ENCODE measurements at places on chromosomes 7 and 10. TPM values are rescaled to one million over a fixed set of nuclear protein-coding genes. Genes with fewer than 3 reads are reported as not detected.
A peak's percentile ranks its signal among the peaks of the same experiment; 100 is the strongest.

DNA sequence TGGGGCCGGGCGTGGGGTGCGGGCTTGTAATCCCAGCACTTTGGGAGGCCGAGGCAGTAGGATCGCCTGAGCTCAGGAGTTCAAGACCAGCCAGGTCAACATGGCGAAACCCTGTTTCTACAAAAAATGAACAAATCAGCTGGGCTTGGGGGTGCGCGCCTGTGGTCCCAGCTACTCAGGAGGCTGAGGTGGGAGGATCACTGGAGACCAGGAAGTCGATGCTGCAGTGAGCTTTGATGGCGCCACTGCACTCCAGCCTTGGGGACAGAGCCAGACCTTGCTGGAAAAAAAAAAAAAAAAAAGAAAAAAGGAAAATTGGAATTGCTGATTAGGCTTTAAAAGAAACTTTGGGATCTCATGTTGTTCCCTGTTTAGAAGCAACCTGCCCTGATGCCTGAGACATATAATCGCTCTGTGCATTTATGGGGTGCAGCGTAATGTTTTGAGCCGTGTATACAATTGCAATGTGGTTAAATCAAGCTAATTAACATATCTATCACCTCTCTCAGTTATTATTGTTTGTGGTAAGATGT is 851 bp downstream of the AKR1E2 start:
- DNase-seq, result no peak

MBL2 gene
- total RNA-seq, result not detected

GDF2 gene
- not detected for total RNA-seq

TRDMT1 gene
- total RNA-seq, result 6.1 TPM

- no peak for DNase-seq
Observed at GRCh38 chr7:66421830-66422475, 206.7 kb upstream of the KCTD7 start.

TMEM270 gene
- not detected for total RNA-seq

SLC13A1 gene
- total RNA-seq, result not detected

DNA sequence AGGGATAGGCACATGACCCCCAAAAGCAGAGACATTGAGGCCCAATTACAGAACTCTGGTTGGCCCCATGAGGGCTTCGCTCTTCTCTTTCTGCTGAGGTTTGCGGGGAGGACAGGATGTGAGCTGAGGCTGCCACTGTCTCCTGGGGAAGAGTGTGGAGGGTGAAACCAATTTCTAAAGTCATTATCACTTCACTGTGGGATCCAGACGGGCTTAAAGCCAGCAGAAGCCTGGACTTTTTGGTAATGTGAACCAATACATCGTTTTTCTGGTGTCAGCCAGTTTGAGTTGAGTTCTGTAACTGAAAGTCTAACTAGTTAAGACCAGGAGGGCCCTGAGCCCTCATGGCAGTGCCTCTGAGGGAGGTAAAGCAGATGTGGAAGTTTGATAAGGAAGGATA is 163.0 kb downstream of the MYOF start:
- no peak for DNase-seq

DNA sequence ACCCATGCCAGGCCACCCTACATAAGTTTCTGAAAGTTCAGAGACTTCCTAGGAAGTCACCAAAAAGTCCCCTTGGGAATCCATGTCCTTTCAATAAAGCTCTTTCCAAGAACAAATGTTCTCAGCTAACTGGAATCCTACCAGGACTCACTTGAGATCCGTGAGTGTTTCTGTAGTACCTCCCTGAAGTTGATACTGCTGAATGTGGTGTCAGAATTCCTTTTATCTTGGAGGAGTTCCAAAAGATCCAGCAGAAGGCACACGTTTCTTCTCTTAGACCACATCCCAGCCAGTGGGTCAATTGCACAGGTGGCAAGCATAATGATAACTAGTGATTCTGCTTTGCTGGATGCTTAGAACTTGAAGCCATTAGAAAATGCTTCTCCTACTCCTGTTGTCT is 689.7 kb upstream of the IGFBP3 start:
- peak; percentile 32 for DNase-seq

DNA sequence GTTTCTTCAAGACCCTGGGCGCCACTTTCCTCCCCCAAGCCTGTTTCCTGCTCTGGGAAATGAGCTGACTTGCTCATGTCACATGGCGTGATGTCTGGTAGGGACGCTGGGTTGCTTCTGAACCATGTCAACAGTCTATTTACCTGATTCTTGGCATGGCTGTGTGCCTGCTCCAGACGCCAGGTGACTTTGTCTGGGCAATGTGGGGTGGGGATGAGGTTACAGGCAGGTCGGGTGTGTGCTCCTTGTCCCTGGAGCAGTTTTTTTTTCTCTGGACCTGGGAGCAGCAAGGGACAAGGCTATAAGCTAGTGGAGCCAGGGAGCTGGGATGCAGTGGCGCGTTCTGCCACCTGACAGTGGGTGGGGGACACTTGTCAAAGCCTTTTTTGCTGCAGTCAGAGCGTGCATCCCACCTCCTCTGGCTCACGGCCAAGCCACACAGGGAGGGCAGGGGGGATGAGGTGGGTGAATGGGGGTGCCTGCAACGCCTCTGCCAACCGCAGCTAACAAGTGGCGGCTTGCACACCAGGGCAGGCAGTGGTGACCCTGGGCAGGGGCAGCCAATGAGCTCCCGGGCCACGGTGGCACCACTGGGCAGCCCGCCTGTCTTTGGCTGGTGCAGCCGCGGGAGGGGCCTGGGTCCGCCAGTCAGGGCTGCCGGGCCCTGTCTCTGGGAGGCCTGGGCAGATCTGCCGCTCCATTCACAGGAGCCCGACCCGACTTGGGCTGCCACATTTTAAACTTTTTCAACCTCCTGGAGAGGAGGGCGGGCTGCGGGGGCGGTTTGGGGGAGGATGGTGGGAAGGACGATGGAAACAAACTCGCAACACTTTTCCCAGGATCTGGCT is 22.9 kb downstream of the DNAJB12 start:
- DNase-seq, result peak; percentile 92

DNA sequence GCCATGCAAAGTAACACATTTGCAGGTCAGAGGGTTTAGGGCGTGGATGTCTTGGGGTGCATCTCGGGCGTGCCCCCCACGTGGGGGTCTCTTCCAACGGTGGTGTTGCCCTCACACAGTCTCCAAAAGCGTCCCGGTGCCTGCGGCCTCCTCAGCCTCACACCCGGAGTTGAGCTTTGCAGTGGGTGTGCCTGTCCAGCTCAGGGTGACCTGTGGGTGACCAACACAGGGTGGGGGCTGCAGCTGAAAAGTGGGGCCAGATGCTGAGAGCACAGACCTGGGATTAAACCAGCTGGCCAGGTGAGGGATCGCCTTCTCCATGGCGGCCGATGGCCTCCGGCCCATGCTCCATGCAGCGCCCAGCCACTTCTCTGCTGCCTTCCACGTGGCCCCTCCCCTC is 63.1 kb downstream of the PWWP2B start:
- DNase-seq, result no peak

DNA sequence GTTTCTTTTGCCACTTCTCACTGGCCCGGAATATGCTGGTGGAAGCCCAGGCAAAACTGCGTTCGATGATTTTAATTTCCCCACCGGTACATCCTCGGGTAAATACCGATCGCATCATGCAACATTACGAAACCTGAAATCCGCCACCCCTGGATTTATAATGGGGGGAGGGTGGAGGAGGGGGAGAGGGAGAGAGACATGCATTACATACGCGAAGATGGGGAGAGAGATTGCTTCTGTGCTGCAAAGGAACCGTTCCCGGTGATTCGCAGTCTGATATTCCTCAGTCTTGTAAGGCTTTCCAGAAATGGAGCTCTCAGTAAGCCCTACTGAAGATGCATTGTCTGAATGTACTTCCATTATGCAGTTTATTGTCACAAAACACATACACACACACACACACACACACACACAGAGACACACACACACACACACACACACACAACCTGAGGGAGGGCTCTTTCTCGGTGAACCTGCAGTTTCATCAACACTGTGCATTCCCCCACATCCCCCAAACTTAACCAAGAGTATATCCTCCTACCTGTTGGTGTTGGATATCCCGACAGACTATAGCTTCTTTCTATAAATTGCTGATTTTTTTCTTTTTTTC is 741 bp downstream of the GPR85 start:
- no peak for DNase-seq

- DNase-seq, result peak; percentile 24
Observed at GRCh38 chr7:11379641-11380040, 406.0 kb downstream of the PHF14 start.

DNA sequence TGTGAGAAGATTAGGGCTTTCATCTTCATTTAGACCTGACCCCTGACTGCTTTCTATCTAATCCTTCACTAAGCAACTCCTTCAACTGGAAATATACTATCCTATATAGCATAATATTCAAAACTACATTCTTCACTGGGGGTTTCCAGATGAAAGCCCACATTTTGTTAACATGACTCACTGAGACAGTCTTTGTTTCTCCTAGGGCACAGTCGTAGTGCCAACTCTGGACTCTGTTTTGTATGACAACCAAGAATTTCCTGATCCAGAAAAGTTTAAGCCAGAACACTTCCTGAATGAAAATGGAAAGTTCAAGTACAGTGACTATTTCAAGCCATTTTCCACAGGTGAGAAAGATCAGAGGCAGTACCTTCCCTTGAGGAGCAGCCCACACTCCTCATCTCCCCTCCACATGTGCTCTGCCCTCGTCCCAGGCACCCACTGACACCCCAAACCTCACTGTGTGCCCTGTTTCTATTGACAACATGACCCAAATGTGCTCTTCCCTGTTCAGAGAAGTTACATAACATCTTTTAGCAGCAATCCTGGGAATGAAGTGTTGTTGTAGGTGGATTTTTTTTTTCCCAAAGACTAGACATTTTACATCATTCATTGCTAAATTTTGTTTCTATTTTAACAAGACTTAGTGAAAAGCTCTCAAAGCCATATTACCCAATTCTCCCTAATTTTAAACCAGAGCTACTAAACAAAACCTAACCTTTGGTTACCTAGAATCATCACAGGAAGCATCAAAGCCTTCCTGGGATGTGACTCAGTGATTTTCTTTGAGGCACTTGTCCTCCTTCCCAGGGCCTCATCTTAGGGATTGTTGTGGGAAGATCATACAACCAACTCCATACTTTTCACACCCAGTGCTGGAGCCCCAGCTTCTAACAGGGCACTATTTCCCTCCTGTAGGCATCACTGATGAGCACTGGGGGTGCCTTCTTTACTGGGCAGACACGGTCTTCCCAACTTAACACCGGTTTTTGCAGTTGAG is 10.7 kb downstream of the CYP2E1 start:
- DNase-seq, result peak; percentile 2

DNA sequence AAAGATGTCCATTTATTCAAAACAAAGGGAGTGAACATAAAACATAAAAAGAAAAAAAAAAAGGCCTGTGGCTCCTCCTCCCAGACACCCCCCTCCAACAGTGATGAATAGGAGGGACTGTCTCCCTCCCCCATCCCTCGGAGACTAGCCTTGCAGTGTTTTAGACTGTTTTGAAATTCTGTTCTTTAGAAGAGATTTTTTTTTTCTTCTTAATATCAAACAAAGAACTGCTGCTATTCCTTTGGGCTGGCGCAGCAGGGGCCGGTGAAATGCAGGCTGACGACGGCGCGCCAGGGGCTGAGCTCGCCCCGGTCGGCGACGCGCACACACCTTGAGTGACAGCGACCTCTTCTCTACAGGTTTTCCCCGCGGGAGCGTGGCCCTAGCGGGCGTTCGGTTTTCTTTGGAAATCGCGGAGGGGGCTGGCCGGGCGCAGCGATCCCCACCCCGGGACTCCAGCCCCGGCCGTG is at the start of gene LANCL2:
LANCL2 (plus strand) TSS at position 133 of the 470 bp plus-strand sequence. CDS start 689 bp downstream, outside the sequence.
- DNase-seq, result peak; percentile 17

ZNF503 gene
- 5.2 TPM for total RNA-seq

PROSER2 gene
- 84.9 TPM for total RNA-seq

SPDYE2B gene
- total RNA-seq, result not detected

- peak; percentile 62 for DNase-seq
Observed at GRCh38 chr10:106957823-106958588, 206.5 kb downstream of the SORCS1 start.

DNA sequence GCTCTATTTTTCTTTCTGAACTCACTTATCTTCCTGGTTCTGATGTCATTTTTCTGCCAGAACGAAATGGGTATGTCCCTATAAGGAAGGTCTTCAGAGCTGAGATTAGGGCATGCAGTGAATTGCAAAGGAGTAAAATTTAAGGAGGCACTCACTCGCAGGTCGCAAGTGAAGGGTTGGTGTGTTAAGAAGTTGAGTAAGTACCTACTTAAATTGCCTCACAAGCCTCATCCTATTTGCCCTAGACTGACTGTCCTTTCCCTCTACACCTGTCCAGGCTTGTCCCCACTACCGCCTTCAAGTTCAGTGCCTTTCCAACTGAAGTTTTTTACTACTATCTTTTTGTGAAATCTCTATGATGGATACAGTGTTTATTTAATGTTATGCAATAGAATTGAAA is 191.5 kb downstream of the AHR start:
- DNase-seq, result no peak

DNA sequence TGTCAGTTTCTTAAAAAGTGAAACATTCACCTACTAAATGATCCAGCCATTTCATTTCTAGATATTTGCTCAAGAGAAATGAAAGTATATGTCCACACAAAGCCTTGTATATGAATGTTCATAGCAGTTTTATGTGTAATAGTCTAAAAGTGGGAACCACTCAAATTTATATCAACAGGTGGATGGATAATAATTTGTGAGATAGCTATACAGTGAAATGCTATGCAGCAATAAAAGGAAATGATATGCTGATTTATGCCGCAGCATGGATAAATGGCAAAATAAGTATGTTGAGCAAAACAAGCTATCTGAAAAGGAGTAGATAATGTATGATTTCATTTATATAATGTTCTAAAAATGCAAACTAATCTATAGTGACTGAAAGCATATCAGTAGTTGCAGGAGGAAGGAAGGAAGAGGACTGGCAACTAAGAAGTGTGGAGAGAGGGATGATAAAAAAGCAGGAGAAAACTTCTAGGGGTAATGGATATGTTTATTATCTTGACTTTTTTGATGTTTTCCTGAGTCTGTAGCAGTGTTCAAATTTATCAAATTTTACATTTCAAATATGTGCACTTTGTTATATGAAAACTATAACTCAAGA is 80.6 kb downstream of the ABCB5 start:
- no peak for DNase-seq
